RCC 7860 (cell line): ENCODE measurements at places on chromosomes 1 and 21.

- no peak for DNase-seq
Measured at GRCh38 chr1:190303501-190303900, 174.2 kb downstream of the BRINP3 start.

DNA sequence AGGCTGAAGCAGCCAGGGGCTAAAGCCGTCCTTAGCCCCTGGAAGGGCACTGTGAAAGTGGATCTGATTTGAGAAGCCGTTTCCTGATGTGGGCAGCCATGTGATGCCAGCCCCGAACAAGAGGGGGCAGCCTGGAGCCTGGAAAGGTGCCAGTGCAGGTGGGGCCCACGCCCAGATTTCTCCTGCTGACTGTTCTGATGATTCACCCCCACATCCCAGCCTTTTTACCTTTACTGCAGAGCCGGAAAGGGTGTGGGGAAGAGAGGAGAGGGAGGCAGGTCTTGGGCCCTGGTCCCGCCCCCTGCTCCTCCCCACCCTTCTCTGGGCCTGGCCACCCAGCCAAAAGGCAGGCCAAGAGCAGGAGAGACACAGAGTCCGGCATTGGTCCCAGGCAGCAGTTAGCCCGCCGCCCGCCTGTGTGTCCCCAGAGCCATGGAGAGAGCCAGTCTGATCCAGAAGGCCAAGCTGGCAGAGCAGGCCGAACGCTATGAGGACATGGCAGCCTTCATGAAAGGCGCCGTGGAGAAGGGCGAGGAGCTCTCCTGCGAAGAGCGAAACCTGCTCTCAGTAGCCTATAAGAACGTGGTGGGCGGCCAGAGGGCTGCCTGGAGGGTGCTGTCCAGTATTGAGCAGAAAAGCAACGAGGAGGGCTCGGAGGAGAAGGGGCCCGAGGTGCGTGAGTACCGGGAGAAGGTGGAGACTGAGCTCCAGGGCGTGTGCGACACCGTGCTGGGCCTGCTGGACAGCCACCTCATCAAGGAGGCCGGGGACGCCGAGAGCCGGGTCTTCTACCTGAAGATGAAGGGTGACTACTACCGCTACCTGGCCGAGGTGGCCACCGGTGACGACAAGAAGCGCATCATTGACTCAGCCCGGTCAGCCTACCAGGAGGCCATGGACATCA lies at the start of gene SFN:
SFN (plus strand) TSS at position 369 of the 904 bp plus-strand sequence; CDS start at position 433, 64 bp downstream.
- DNase-seq, result peak; percentile 75

GRCh38 chr1:244329591-244330317 lies 122.0 kb downstream of the ADSS2 start:
- DNase-seq, result peak; percentile 17

DNA sequence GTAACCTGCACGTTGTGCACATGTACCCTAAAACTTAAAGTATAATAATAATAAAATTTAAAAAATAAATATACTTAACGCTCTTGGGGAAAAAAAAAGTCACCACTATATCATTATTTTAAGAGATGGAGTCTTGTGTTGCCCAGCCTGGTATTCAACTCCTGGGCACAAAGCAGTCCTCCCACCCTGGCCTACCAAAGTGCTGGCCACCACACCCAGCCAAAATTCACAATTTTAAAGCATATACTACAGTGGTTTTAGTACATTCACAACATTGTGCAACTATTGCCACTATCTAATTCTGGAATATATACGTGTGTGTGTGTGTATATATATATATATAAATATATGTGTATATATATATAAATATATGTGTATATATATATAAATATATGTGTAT lies 5.9 kb downstream of the HMGN2 start:
- no peak for DNase-seq

DNA sequence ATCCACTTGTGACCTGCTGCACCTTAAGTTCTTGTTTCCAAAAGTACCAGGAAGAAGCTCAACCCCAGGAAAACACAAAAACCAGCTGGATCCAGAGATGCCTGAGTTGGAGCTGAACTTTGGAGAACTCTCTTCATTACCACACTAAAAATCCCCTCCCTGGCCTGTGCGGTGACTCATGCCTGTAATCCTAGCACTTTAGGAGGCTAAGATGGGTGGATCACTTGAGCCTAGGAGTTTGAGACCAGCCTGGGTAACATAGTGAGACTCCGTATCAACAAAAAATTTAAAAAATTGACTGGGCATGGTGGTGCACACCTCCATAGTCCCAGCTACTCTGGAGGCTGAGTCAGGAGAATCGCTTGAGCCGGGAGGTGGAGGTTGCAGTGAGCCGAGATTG lies 6.2 kb downstream of the MAP1LC3C start:
- peak; percentile 42 for DNase-seq

GRCh38 chr21:33660406-33660805 lies 18.1 kb downstream of the ITSN1 start:
- no peak for DNase-seq

DNA sequence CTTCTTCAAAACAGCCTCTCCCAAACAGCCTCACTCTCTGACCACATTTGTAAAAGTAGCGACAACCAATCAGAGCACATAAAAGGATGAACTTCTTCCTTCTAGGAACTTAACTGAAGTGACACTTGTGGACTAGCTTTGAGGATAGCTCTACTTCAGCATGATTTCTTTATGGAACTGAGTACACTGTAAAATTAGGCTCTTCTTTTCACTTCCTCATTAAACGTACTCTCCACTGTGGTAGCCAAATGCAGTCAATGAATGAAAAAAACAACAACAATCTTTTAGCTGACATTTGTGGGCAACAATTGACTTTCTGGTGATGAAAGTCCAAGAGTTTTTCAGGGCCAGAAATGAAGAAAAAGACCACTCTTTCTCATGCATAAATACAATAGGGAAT lies 9.6 kb downstream of the LRRC53 start:
- no peak for DNase-seq

- no peak for DNase-seq
Measured at GRCh38 chr21:31663584-31664249, 4.2 kb downstream of the SOD1 start.

GRCh38 chr1:16165548-16165947 lies 9.7 kb upstream of the EPHA2 start:
- DNase-seq, result no peak

GRCh38 chr1:28882009-28882628 lies 32.2 kb upstream of the EPB41 start:
- peak; percentile 77 for DNase-seq

DNA sequence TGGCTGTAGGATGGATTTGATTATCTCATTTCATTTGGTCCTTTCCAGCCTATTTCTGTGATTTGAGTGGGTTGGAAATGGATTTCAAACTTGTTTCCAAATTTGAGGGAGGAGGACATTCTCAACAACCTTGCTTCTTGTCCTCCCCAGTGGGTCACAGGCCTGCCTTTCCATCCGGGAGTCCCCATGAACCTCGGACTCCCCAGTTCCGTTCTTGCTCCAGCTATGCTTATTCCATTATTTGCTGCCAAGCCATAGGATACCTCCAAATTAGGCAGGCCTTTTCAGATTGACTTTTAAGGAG lies 97.8 kb downstream of the DUSP10 start:
- DNase-seq, result no peak

GRCh38 chr1:161499099-161500039 lies 5.9 kb upstream of the FCGR2A start:
- no peak for DNase-seq

GRCh38 chr1:248622570-248623001 lies 12.3 kb downstream of the OR2T11 start:
- no peak for DNase-seq

- no peak for DNase-seq
Measured at GRCh38 chr1:207020709-207021107, 11.8 kb downstream of the C1orf116 start.

DNA sequence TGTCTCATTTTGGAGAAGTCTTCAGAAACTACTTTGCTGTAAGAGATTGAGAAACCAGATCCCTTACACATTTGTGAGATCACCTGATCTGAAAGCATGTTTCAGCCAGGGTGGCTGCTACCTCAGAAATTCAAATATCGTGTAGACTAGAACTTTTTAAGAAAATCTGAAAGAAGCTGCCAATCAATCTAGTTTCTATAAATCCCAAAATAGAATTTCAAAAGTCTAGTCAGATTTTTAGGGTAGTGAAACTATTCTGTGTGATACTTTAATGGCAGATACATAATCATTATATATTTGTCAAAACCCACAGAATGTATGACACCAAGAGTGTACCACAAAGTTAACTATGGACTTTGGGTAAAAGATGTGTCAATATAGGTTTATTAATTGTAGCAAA lies 79.9 kb upstream of the PLPPR5 start:
- DNase-seq, result no peak

GRCh38 chr1:46553506-46553905 lies 2.1 kb upstream of the KNCN start:
- no peak for DNase-seq

GRCh38 chr1:12480748-12481362 lies 137.2 kb downstream of the DHRS3 start:
- DNase-seq, result peak; percentile 81

DNA sequence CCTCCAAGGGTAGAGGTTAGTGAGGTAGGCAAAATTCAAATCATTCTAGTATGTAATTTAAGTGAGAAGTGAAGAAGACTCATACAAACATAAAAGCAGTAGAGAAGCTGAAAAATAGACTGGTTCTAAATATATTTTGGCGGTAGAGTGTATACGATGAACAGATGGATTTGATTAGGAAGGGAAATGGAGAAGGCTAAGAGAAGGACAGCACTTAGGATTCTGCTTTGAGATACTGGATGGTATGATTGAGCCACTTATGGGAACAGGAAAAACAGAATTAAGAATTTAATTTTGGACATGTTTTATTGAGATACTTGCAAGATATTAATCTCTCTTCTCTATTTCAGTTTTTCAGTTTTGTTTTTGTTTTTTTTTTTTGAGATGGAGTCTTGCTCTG lies 60.1 kb downstream of the EPB41 start:
- DNase-seq, result no peak

DNA sequence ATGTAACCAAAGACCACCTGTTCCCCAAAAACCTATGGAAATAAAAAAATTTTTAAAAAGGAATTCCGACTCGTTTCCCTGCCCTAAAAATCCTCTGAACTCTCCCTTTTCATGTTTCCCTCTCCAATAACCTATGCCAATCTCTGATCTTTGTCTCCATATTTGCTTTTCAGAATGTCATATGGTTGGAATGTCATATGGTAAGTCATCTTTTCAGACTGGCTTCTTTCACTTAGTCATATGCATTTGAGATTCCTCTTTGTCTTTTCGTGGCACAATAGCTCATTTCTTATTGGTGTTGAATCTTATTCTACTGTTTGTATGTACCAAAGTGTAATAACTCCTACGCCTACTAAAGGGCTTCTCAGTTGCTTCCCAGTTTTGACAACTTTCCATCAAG lies 117.5 kb downstream of the BACH1 start:
- no peak for DNase-seq

- no peak for DNase-seq
Measured at GRCh38 chr1:220235462-220235861, 36.8 kb downstream of the RAB3GAP2 start.

DNA sequence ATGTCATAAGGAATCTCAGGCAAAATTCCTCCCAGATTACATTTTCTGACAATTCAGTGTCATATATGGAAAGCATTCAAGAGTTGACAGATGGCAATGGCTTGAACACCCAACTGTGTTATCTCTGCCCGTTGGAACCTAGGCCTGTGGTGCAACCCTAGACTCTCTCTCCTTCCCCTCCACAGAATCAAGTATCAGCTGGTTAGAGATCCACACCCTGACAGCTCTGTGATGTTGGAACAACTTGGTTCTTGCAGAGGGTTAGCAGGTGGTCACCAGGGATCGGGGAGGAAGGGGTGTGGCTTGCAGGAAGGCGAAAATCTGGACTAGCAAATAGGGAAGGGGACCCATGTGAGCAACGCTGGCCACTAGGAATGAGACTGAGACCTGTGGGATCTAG lies 26.3 kb downstream of the PCSK9 start:
- DNase-seq, result no peak

GRCh38 chr1:244599937-244600350 lies 53.0 kb upstream of the DESI2 start:
- peak; percentile 83 for DNase-seq

DNA sequence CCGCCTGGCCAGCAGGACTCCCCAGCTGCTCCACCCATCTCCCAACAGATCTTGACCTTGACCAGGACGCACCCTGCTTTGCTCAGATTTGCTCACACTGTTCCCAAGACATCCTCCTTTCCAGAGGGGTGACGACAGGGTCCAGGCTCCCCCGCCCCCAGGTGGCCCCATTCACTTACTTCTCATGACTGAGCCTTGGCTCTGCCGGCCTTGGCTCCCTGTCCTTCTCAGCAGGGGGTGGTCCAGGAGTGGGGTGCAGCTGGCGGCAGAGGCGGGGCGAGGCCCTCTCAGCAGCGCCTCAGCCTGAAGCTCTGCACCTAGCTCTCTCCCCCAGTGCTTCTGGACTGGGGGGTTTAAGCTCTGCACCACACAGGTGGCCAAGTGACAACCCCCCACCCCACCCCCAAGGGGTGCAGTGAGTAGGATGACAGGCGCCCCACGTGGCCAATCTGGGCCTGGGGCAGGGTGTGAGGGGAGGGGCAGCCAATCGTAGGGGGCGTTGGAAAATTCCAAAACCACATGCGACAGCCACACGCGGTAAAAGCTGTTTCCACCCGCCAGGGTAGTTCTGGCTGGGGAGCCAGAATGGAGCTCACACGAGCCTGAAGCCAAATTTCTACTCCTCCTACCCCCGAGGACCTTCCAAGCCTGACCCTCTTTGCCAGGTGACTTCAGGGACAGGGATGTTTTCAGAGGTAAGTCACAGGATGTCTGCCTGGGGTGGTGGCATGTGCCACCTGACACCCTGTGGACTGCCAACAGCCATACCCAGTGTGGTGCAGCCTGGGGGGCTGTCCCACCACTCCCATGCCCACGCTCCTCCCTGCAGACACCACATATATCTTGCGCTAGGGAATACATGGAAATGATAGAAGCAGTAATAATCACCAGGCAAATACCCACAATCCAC lies 5.6 kb downstream of the RORC start:
- DNase-seq, result no peak

DNA sequence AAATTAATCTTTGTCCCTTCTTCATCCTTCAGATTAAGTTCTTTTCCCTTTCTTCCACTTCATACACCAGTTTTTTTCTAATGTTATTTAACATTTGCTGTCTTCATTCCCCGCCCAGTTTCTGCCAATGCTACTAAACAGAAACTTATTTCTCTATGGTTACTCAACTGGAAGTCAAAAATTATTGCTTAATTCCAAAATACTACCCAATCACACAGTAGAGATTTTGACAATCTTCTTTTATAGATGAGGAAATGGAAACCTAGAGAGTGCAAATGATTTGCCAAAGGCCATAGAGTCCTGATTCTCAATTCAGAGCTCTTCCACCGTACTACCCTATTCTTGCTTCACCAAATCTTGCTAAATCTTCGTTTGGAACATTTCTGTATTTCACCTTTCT lies 58.1 kb upstream of the SH3GLB1 start:
- no peak for DNase-seq

- DNase-seq, result no peak
Measured at GRCh38 chr1:231201979-231202633, 38.9 kb upstream of the GNPAT start.

GRCh38 chr1:226104671-226105121 lies 42.2 kb downstream of the H3-3A start:
- peak; percentile 69 for DNase-seq

- DNase-seq, result no peak
Measured at GRCh38 chr1:103492003-103492625, 33.4 kb upstream of the RNPC3 start.

GRCh38 chr1:158103861-158104522 lies 76.7 kb upstream of the CD1D start:
- DNase-seq, result no peak

- no peak for DNase-seq
Measured at GRCh38 chr1:162145280-162145965, 75.9 kb downstream of the NOS1AP start.
